ENCODE measurements at places on chromosomes 7 and 10. TPM values are rescaled to one million over a fixed set of nuclear protein-coding genes. Genes with fewer than 3 reads are reported as not detected.
A peak's percentile ranks its signal among the peaks of the same experiment; 100 is the strongest.

GRCh38 chr10:118495499-118495898 lies 99.9 kb downstream of the PRLHR start:
- H3K4me3 ChIP-seq, result no peak overlapping the region
- no peaks in the 10 kb centered on the region for H3K4me1 ChIP-seq
- H3K27ac ChIP-seq, result no peak overlapping the region
- no peak for DNase-seq

- no peak overlapping the region for H3K4me3 ChIP-seq
- no peak for DNase-seq
- H3K27ac ChIP-seq, result no peak overlapping the region
- no peaks in the 10 kb centered on the region for H3K27me3 ChIP-seq
- H3K36me3 ChIP-seq, result no peaks in the 10 kb centered on the region
Measured at GRCh38 chr7:104779888-104780287, 234.1 kb upstream of the KMT2E start.

GRCh38 chr10:25113191-25114035 lies 61.4 kb upstream of the GPR158 start:
- H3K4me3 ChIP-seq, result no peak overlapping the region
- no peaks in the 10 kb centered on the region for H3K27me3 ChIP-seq
- no peaks in the 10 kb centered on the region for H3K4me1 ChIP-seq
- no peak overlapping the region for H3K27ac ChIP-seq

GRCh38 chr7:2800931-2801688 lies 43.0 kb downstream of the GNA12 start:
- no peak overlapping the region for H3K27ac ChIP-seq
- no peaks in the 10 kb centered on the region for H3K27me3 ChIP-seq
- no peak overlapping the region for H3K4me3 ChIP-seq
- DNase-seq, result peak; percentile 38
- no peaks in the 10 kb centered on the region for H3K36me3 ChIP-seq

Gene PRPS1L1
- not detected for total RNA-seq

Gene SPRN
- 0.07 TPM for total RNA-seq

DNA sequence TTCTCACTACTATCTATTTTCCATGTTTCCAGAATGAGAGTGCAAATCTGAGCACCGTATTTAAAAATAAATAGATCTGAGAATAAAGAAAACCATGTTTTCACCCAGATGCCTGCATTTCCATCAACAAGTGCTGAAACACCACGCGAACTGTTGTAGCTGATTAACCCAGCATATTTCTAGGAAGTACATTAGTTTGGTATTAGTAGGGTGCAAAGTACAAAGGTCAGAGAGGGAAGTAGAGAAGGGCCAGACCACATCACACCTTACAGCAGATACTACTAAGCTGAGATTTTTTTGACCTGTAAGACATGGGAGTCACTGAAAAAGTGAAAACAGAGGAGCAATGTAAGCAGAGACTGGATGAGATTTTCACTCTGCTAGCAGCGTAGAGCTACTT lies 181.3 kb downstream of the IMMP2L start:
- no peaks in the 10 kb centered on the region for H3K27me3 ChIP-seq
- H3K36me3 ChIP-seq, result no peaks in the 10 kb centered on the region
- no peak for DNase-seq
- H3K4me1 ChIP-seq, result no peaks in the 10 kb centered on the region

DNA sequence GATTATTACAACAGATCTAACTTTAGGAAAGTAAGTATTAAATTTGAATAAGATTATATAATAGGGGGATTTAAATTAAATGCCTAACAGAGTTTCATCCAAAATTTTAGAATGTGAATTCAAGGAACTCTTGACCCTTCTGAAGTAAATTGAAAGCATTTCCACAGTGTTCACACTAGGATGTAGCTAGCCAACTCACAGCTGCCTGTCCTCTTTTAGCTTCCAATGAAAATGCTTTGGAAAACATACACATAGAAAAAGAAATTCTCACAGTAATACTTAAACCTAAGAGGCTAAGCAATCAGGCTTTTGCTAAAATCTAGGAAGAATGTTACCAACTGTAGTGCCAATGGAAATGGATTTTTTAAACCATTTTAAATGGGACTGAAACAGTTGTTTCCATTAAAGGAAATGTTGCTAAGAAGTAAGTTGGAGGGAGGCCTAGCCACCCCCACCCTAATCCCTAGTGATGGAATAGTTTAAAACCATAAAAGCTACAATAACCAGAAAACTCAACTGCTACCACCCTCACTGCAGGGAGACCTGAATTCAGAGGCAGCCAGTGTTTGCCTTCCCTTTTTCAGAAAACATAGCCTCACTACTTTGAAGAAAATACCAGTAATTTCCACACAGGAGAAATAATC lies 58.3 kb downstream of the REEP3 start:
- no peak overlapping the region for H3K4me3 ChIP-seq
- H3K4me1 ChIP-seq, result no peaks in the 10 kb centered on the region
- no peak for DNase-seq
- no peaks in the 10 kb centered on the region for H3K27me3 ChIP-seq

DNA sequence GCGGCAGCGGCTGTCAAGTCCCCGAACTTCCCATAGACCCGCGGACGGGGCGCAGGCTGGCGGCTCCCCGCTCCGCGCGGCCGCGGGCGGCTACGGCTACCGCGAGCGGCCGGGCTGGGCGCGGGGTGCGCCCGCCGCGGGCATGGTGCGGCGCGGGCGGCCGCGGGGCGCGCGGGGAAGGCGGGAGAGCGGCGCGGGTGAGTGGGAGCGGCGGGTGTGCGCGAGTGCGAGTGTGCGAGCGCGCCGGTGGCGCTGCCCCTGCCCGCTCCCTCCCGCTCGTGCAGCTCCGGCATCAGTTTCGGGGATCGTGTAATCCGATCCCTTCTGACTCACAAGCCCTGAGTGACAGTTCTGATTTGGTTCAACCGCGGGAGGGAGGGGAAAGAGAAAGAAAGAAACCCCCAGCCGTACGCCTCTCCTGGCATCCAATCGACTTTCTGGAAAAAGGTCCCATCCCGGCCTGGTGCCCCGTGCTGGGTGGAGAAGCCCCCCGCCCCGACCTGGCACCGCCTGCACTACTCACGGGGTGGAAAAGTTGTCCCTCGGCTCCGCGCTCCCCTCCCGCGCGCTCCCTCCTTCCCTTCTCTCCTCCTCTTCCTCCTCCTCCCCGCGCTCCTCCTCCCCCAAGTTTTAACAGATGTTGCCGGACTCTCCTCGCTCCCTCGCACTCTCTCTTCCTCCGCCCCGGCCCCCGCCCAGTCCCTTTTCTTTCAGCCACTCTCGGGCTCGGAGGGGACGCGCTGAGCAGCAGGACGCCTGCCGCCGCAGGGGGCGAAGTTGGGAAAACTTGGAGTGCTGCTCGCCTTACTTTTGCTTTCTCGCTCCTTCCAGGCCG lies at the start of gene GLI3:
Gene GLI3, minus strand, starts transcription at position 234 of the 835 bp plus-strand sequence. CDS start 13,956 bp downstream, outside the sequence.
- peak within 1 kb of the TSS; percentile 51 for H3K4me3 ChIP-seq
- H3K36me3 ChIP-seq, result no peaks in the 10 kb centered on the region
- peak; percentile 49 for DNase-seq
- no peak within 1 kb of the TSS for H3K27ac ChIP-seq

DNA sequence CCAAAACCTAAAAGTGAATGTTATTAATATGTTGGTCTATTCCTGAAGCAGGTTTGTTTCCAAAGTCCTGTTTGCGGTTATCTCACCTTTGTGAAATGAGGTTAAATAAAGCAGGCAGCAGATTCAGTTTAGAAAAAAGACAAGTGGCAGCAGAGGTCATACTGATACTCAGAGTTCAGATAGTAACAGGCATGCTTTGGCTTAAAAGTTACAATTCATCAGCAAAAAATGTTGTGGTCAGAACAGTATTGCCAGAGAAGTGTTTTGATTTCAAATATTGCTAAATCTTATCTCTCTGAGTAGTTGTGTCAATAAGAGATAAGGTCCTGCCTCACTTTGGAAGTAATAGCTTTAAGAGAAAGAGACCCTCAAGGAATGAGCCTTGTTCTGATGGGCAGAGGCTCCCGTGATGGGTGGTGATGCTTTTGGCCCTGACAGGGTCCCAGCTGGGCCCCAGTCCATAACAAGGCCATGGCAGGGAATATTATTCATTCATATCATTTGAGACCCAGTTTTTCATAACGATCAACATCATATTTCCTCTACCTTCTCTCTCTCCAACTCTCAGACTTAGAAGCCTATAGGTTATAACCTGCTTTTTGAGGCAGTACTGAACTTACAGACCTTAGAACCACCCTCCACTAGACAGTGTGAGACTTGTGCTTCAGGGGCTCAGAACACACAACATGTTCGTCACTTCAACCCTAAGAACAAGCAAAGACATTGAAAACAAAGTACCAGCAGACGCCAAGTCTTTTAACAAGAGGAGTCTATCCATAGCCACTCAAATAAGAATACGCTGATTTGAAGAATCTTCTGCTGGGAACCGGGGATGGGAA lies 58.5 kb upstream of the AHR start:
- H3K27ac ChIP-seq, result no peak overlapping the region
- H3K4me1 ChIP-seq, result no peaks in the 10 kb centered on the region
- no peak overlapping the region for H3K4me3 ChIP-seq
- no peaks in the 10 kb centered on the region for H3K36me3 ChIP-seq
- DNase-seq, result no peak

GRCh38 chr10:48682265-48682664 lies 2.4 kb upstream of the WDFY4 start:
- no peak overlapping the region for H3K4me3 ChIP-seq
- H3K27ac ChIP-seq, result no peak overlapping the region
- H3K4me1 ChIP-seq, result no peaks in the 10 kb centered on the region
- no peaks in the 10 kb centered on the region for H3K36me3 ChIP-seq
- H3K27me3 ChIP-seq, result no peaks in the 10 kb centered on the region

- no peak overlapping the region for H3K4me3 ChIP-seq
- H3K27ac ChIP-seq, result no peak overlapping the region
- no peak for DNase-seq
Measured at GRCh38 chr10:33776419-33777070, 442.1 kb upstream of the NRP1 start.

- H3K4me3 ChIP-seq, result no peak overlapping the region
- H3K36me3 ChIP-seq, result peaks cover 3% of the 10 kb centered on the region
- H3K4me1 ChIP-seq, result no peaks in the 10 kb centered on the region
Measured at GRCh38 chr7:96169439-96169838, 152.5 kb downstream of the SLC25A13 start.

DNA sequence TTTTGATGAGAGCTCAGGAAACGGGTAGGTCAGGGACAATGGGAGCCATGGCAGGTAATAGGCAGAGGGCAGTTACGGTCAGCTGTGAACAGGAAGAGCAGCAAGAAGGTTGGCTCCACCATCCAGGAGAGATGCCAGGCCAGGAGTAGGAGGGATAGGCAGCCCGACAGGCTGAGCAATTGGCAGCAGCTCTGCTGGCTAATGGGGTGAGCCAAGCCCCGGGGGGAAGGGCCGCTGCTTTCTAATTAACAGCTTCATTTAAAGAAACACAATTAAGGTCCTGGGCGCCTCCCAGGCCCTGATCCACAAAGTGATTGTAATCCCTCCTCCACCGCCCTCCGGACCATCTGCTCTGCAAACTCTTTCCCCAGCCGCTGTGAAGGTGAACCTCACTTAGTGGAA lies 23.7 kb downstream of the SH2B2 start:
- no peak for DNase-seq
- H3K27ac ChIP-seq, result no peak overlapping the region

Gene SLC29A3
- total RNA-seq, result 5.7 TPM

Gene LEP
- not detected for total RNA-seq

- no peak for DNase-seq
- no peaks in the 10 kb centered on the region for H3K27me3 ChIP-seq
- peaks cover 7% of the 10 kb centered on the region for H3K36me3 ChIP-seq
- H3K4me1 ChIP-seq, result peaks cover 17% of the 10 kb centered on the region
Measured at GRCh38 chr10:28587270-28587969, 54.5 kb downstream of the WAC start.

GRCh38 chr7:1193593-1194424 lies 33.8 kb upstream of the ZFAND2A start:
- no peaks in the 10 kb centered on the region for H3K4me1 ChIP-seq
- no peak overlapping the region for H3K4me3 ChIP-seq
- no peaks in the 10 kb centered on the region for H3K36me3 ChIP-seq
- no peaks in the 10 kb centered on the region for H3K27me3 ChIP-seq
- DNase-seq, result peak; percentile 76

- H3K4me3 ChIP-seq, result no peak overlapping the region
- no peaks in the 10 kb centered on the region for H3K27me3 ChIP-seq
Measured at GRCh38 chr7:117006907-117007684, 53.8 kb downstream of the ST7 start.

DNA sequence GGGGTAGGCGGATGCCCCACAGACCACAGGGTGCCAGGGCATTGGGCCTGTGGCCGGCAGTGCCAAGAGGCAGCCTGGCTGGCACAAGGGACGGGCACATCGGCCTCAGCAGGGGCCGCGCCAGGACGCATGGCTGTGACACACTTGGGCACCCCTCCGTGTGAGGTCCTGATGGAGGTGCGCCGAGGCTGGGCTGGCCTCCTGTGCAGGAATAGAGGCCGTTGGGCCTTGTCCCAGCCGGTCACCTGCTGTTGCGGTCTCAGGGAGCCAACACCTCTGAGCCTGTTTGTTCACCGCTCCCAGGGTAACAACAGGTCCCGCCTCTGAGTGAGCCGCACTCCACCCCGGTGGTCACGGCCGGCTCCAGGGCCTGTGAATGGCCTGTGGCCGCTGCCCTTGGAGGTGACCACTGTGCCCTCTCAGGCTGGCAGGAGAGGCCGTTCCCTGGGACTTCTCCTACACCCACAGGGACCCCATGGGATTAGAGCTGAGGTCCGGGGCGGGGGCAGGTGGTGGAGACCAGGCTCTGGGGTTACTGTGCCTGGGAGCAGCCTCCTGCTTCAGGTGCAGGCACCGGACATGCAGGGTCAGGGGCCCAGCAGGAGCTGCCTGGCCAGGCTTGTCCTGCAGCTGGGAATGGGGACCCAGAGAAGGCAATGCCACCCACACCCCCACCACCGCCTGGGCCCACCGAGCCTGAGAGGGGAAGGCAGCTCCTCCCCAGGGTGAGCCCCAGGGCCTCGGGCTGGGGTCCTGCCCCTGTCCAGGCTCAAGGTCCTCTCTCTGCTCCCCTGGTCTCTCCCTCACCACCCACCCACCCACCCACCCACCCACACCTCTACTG lies 12.0 kb downstream of the PWWP2B start:
- peak overlapping the region; percentile 24 for H3K27ac ChIP-seq
- H3K4me1 ChIP-seq, result peaks cover 5% of the 10 kb centered on the region
- H3K36me3 ChIP-seq, result no peaks in the 10 kb centered on the region
- no peak overlapping the region for H3K4me3 ChIP-seq
- no peak for DNase-seq

DNA sequence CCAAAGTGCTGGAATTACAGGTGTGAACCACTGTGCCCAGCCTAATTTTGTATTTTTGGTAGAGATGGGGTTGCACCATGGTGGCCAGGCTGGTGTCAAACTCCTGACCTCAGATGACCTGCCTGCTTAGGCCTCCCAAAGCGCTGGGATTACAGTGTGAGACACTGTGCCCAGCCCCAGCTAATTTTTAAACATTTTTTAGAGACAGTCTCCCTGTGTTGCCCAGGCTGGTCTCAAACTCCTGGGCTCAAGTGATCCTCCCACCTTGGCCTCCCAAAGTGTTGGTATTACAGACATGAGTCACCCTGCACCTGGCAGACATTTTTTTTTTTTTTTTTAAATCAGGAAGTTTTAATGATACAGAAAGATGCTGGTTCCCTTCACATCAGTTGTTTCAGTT lies 15.5 kb downstream of the DENND10 start:
- no peaks in the 10 kb centered on the region for H3K27me3 ChIP-seq
- DNase-seq, result no peak
- peaks cover 31% of the 10 kb centered on the region for H3K4me1 ChIP-seq
- no peak overlapping the region for H3K4me3 ChIP-seq
- peaks cover 21% of the 10 kb centered on the region for H3K36me3 ChIP-seq

GRCh38 chr7:10723832-10724231 lies 249.8 kb upstream of the PHF14 start:
- no peak for DNase-seq
- no peaks in the 10 kb centered on the region for H3K36me3 ChIP-seq
- no peak overlapping the region for H3K4me3 ChIP-seq
- no peak overlapping the region for H3K27ac ChIP-seq
- H3K4me1 ChIP-seq, result no peaks in the 10 kb centered on the region

GRCh38 chr7:103009466-103010185 lies 65.0 kb downstream of the FBXL13 start:
- no peaks in the 10 kb centered on the region for H3K4me1 ChIP-seq
- no peaks in the 10 kb centered on the region for H3K27me3 ChIP-seq
- H3K36me3 ChIP-seq, result no peaks in the 10 kb centered on the region
